Activated CD8-positive, alpha-beta T cell treated with anti-CD3 and anti-CD28 coated beads, Interleukin-2, amount 10 ng/mL, durations not matched to agents 7 days and 5 days (primary cell): ENCODE measurements at places on chromosomes 4 and X. TPM values are rescaled to one million over a fixed set of nuclear protein-coding genes. Genes with fewer than 3 reads are reported as not detected.
A peak's percentile ranks its signal among the peaks of the same experiment; 100 is the strongest.

The MAOB gene
- total RNA-seq: not detected

The GSX2 gene
- total RNA-seq: not detected

The SLITRK4 gene
- total RNA-seq: not detected

The USP17L17 gene
- total RNA-seq: not detected

The PSAPL1 gene
- not detected for total RNA-seq

The USP26 gene
- not detected for total RNA-seq

The HSFX3 gene
- total RNA-seq: not detected

GRCh38 chr4:142404191-142404611, 441.9 kb downstream of the INPP4B start:
- peak overlapping the region; percentile 87 for H3K27ac ChIP-seq
- H3K36me3 ChIP-seq: peaks cover 35% of the 10 kb centered on the region
- H3K27me3 ChIP-seq: no peaks in the 10 kb centered on the region
- H3K4me3 ChIP-seq: peak overlapping the region; percentile 92
- peaks cover 72% of the 10 kb centered on the region for H3K4me1 ChIP-seq

DNA sequence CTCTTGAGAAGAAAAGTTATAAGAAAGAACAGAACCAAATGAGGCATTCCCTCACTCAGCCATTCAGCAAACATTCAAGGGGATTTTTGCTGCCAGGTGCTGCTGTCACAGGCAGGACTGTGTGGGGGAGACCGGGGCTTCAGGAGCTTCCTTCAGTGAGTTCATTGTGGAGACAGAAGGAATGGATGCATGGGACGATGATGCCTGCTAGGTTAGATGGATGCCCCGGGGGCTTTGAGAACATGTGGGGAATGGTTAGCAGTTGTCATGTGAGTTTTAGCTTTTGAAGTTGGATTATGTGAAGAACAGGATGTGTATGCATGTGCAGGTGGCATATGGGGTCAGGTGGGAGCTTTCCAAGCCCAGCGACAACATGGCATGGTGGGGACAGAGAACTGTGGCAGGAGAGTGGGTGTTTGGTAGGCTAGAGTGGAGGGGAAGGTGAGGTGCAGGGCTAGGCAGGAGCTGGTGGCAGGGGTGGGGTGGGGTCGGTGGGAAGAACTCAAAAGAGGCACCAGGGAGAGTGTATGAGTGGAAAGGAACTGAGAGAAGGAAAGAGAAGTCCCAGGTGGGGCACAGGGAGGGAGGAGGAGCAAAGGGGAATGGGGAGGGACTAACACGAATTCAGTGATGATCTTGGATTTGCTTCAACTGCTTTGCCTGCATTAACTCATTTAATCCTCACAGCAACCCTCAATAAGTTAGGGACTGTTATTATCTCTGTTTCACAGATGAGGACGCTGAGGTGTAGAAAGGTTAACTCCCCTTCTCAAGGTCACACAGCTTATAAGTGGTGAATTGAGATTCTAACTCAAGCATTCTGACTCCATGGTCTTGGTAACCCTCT, 8.4 kb downstream of the DCUN1D4 start:
- peak overlapping the region; percentile 18 for H3K27ac ChIP-seq
- no peak overlapping the region for H3K4me3 ChIP-seq
- DNase-seq: no peak
- peaks cover 15% of the 10 kb centered on the region for H3K4me1 ChIP-seq
- no peaks in the 10 kb centered on the region for H3K27me3 ChIP-seq

GRCh38 chr4:16837475-16837874, 61.0 kb downstream of the LDB2 start:
- no peak overlapping the region for H3K27ac ChIP-seq
- no peak overlapping the region for H3K4me3 ChIP-seq
- H3K4me1 ChIP-seq: no peaks in the 10 kb centered on the region
- DNase-seq: no peak
- H3K27me3 ChIP-seq: peaks cover 8% of the 10 kb centered on the region
- H3K36me3 ChIP-seq: no peaks in the 10 kb centered on the region

DNA sequence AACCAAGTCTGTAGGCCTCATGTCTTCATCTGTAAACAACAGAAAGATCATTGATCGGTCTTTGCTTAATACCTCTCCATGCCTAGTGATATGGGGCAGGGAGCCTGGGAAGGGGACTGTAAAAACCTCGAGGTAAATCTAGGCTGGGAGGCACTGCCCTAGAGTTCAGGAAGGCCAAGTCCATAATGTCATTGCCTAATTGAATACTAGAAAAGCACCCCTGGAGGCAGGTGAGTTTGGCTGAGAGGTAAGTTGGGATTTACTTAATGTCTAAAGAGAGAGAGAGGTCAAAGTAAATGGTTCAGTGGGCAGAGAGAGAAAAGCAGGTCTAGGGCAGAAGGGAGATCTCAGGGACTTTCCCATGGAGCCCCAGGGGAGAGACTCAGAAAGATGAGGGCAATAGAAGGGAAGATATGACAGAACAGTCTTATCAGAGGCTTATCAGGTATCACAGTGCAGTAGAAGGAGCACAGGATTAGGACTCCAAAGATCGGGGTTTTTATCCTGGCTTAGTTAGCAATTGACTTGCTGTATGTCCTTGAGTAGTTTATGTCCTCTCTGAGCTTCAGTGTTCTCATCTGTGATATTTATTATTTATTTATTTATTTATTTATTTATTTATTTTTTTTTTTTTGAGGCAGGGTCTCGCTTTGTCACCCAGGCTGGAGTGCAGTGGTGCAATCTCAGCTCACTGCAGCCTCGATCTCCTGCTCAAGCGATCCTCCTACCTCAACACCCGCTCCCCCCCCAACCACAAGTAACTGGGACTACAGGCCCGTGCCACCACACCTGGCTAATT, 85.2 kb downstream of the SLC16A2 start:
- H3K4me1 ChIP-seq: no peaks in the 10 kb centered on the region
- H3K27ac ChIP-seq: no peak overlapping the region
- H3K36me3 ChIP-seq: no peaks in the 10 kb centered on the region
- no peak for DNase-seq
- no peaks in the 10 kb centered on the region for H3K27me3 ChIP-seq
- no peak overlapping the region for H3K4me3 ChIP-seq
